ENCODE measurements at places on chromosomes 6 and 20.
A peak's percentile ranks its signal among the peaks of the same experiment; 100 is the strongest.

DNA sequence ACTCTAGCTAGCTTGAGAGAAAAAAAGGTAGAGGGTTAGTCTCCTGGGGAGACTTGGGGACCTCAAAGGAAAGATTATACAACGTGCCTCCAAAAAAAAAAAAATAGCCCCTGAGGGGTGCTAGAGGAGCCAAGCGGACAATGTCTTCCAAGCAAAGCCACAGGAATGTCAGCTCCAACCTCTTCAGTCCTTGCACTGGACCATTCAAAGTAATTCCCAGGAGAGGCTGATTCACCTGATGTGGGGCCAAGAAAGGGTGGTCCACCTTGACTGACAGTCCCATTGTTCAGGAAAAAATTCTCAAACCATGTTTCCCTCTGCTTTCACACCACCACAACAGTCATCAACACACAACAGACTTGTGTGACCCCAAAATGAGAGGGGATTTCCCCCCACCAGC is 30.7 kb downstream of the ASIP start:
- DNase-seq, result no peak

- DNase-seq, result no peak
Observed at GRCh38 chr20:14453259-14453658, 115.8 kb upstream of the FLRT3 start.

DNA sequence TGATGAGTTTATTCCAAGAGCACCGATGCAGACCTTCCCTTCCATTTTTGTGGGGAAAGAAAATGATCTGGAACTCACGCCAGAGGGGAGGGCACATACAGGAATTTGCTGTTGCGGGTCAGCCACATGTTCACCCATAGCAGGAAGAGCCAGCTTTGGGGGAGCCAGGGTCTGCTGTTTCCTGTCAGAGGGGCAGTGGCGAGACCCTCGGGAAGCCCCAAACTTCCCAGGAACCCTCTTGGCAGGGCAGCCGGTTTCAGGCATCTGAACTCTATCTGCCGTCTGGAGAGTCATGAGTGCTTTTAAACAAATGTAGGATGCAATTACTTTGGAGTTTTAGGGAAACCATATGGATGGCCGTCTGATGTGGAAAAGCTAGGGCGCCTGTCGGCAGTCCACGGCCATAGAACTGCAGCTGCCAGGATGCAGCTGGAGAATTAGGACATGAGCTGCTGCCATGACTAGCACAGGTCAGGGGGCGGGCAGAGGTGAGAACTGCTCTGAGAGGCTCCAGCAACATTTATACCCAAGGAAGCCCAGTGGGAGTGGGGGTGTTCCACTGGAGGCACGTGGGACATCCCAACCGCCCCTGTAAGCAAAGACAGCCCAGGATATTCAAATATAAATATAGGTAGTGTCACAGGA is 14.8 kb upstream of the SERPINB9 start:
- DNase-seq, result no peak

- no peak for DNase-seq
Observed at GRCh38 chr20:5925551-5925950, 24.8 kb downstream of the TRMT6 start.

DNA sequence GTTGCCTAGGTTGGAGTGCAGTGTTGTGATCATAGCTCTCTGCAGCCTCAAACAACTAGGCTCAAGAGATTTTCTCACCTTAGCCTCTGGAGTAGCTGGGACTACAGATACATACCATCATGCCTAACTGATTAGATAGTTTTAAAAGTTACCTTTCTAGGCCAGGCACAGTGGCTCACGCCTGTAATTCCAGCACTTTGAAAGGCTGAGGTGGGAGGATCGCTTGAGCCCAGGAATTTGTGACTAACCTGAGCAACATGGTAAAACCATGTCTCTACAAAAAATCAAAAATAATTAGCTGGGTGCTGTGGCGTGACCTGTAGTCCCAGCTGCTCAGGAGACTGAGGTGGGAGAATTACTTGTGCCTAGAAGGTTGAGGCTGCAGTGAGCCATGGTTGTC is 41.2 kb downstream of the SLC17A5 start:
- DNase-seq, result no peak

- peak; percentile 81 for DNase-seq
Observed at GRCh38 chr6:32148289-32149091, 3.2 kb downstream of the PRRT1 start.

DNA sequence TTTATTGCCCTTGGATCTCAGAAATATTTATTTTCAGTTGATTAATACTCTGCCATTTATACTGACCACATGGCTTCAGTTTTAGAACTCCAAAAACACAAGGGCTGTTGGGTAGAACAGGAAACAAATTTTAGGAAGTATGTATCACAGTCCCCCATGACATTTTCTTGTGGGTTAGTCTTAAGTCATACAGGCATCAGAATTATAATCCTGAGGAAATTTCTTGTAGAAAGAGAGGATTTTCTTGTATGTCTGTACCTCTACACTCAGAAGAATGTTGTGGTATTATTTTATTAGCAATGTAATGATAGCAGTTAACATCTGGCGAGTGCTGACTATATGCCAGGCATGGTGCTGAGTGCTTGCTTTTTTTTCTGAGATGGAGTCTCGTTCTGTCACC is 302.9 kb downstream of the CLIC5 start:
- no peak for DNase-seq

GRCh38 chr6:8562125-8562524 is 126.8 kb upstream of the SLC35B3 start:
- no peak for DNase-seq
